Mammary epithelial cell (primary cell): ENCODE measurements at places on chromosomes 11 and 22. TPM values are rescaled to one million over a fixed set of nuclear protein-coding genes. Genes with fewer than 3 reads are reported as not detected.

The DEFB131B gene
- total RNA-seq: not detected in 2 replicates

The OR5W2 gene
- not detected for total RNA-seq

The OR52E8 gene
- total RNA-seq: not detected in 2 replicates

The KLHDC7B gene
- 0.86 and 1.9 TPM in 2 replicates for total RNA-seq

The KLHL35 gene
- 3.7 TPM for total RNA-seq

The MS4A14 gene
- not detected in 2 replicates for total RNA-seq
